ENCODE measurements at places on chromosomes 1 and 21.
A peak's percentile ranks its signal among the peaks of the same experiment; 100 is the strongest.

- no peak for DNase-seq
Measured at GRCh38 chr21:24852610-24853195, 754.6 kb downstream of the MRPL39 start.

DNA sequence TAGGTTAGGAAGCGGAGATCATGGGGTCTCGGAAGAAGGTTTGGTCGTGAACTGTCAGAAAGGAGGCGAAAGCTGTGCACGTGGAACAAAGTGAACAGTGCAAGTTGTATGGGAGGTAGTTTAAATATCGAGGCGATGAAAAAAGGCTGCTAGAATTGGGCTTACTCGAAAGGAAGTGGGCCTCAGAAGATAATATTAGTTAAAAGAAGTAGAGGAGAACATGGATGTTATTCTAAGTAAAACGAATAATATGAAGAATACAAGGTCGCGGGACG lies 571 bp downstream of the WDR3 start:
- DNase-seq: no peak

GRCh38 chr1:229229721-229230139 lies 41.2 kb upstream of the RAB4A start:
- DNase-seq: no peak

DNA sequence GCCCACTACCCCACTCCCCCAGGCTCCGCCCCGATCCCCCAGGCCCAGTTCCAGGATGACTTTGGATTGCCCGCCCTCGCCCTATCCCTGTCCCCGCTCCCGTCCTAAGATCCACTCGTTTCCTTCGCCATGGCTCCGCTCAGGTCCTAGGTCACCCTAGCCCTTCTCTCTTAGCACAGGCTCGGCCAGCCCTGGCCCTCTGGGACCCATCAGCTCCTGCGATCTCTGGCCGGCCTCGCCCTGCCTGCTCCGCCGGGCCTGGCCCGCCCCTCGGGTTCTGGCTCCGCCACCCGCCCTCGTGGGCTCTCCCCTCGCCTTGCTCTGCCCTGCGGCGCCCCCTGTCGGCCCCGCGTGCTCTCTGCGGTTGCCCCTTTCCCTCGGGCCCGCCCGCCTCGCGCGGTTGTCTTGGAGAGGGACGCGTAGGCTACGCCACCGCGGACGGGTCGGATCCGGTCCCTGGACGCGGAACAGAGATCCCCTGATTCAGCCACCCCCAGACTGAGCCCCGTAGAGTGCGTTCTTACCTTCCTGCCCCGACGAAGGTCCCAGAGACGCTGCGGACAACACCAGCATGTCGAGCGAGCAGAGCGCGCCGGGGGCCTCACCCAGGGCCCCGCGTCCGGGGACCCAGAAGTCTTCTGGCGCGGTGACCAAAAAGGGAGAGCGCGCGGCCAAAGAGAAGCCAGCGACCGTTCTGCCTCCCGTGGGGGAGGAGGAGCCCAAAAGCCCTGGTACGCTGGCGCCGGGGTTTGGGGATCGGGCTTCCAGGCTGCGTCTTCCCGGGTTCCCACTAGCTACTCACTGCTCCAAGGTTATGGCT lies at the start of gene LRRC71:
Gene LRRC71 (plus strand): TSS at position 400 of the 820 bp plus-strand sequence. CDS start 172 bp downstream, at position 572.
- peak; percentile 87 for DNase-seq

DNA sequence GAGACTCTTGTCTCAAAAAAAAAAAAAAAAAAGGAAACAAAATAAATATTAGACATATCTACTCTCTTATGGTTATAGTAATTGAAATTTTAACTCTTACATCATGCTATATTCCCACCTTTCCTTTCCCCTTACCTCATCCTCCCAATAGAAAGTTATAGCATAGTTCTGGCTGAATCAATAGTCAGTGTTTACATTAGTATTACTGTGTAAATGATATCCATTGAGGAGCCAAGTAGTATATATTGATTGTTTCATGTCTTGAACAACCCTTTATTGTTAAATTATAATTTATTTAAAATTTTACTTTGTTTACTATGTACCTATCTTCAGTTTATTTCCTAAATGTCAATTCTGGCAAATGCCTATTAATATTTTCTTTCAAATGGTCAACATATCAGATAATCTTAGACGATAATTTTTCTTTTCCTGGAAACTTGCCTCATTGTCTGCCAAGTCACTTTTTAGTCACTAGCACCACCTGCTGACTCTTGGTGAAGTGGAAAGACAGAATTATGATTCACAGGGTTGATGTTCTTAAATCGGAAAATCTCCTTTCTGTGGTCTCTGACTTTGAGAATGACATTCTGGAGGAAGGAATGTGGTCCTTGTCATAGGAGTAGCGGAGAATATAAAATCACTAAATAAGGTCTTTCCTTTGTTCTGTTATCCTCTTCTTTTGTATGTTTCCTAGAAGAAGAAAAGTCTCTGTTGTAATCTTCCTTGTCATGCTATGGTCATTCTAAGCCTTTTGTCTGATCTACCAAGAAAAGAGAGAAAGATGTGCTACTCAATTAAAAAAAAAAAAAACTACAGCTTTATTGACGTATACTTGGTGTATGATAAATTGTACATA lies 8.6 kb downstream of the HJV start:
- DNase-seq: no peak

DNA sequence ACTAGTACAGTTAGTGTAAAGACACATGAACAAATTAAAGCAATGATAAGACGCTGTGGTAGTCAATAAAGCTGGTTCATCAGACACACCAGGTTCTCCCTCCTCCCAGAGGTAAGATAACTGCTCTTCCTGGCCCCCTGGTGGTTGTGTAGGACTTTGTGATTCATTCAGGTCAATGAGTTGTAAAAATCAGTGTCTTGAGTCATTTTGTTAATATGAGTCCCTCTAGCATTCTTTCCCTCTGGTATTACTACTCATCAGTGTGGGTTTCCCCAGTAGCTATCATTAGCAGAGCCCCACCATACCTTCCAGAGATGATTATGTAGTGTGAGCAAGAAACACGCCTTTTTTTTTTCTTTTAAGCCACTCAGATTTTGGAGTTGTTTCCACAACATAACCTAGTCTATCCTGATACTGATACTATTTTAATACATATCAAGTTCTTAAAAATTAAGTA lies 3.6 kb upstream of the SETDB1 start:
- DNase-seq: peak; percentile 74

GRCh38 chr1:29183287-29183686 lies 1.6 kb upstream of the SRSF4 start:
- no peak for DNase-seq

GRCh38 chr1:108815566-108815965 lies 41.3 kb downstream of the AKNAD1 start:
- DNase-seq: no peak

DNA sequence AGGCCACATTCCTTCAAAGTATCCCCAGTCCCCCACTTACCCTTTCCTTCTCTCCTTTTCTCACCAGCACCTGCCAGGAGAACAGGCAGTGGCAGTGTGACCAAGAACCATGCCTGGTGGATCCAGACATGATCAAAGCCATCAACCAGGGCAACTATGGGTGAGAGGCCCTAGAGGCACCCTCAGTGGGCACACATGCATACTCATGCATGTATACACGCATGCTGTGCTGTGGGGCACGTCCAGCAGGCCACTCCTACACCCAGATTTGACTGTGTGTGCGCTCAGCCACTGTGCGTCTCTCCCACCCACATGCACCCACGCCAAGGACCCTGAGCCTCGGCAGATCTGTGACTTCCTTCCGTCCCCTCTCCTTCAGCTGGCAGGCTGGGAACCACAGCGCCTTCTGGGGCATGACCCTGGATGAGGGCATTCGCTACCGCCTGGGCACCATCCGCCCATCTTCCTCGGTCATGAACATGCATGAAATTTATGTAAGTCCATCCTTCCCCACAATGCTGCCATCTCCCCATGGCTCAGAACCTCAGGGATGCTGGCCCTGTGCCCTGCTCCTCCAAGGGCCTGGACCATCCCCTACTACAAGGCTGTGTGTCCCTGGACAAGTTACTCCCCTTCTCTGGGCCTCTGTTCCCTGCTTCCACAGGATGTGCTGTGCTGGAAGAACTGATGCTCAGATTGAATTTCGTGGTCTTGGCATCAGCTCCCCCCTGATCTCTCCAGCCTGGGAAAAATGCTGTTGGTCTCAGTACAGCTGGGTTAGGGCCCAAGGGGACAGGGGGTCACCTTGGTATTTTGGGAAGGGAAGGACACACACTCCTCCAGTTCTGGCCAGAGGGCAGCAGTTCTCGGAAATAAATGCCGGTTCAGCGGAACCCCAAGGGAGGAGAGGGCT lies 7.0 kb downstream of the TINAGL1 start:
- no peak for DNase-seq

DNA sequence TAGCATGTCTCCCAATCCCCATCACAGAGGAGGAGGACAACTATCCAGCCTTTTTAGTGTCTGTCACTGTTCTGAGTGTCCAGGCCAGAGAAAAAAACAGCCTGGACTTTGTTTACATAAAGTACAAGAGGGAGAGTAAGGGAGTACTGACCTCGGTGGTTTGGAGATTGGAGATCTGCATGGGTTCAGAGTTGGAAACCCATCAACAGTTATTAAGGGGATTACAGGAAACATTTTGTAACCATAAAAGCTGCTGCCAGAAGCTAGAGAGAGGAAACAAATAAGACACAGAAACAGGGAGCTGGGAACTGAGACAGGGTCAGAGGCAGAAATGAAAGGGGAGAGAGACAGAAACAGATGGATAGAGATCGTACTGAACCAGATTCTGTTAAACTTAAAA lies 131.5 kb upstream of the CTTNBP2NL start:
- no peak for DNase-seq

- DNase-seq: no peak
Measured at GRCh38 chr21:45397381-45397780, 7.6 kb upstream of the COL18A1 start.

DNA sequence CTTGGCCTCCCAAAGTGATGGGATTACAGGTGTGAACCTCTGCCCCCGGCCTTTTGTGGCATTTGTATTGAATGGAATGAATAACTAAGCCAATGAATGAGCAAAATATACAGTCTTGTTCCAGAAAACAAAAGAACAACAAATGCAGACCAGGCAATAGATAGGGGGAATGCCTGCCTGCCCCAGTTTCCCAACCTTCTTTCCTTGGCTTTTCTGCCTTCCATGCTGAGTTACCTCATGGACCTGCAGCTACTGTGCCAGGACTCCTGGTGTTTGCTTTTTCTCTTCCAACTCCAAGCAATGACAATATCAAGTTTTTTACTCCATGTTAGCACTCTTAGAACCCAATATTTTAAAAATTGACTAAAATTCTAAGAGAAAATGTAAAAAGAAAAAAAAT lies 58.6 kb upstream of the BACH1 start:
- DNase-seq: no peak

- DNase-seq: no peak
Measured at GRCh38 chr1:47522935-47523834, 85.3 kb downstream of the FOXD2 start.

DNA sequence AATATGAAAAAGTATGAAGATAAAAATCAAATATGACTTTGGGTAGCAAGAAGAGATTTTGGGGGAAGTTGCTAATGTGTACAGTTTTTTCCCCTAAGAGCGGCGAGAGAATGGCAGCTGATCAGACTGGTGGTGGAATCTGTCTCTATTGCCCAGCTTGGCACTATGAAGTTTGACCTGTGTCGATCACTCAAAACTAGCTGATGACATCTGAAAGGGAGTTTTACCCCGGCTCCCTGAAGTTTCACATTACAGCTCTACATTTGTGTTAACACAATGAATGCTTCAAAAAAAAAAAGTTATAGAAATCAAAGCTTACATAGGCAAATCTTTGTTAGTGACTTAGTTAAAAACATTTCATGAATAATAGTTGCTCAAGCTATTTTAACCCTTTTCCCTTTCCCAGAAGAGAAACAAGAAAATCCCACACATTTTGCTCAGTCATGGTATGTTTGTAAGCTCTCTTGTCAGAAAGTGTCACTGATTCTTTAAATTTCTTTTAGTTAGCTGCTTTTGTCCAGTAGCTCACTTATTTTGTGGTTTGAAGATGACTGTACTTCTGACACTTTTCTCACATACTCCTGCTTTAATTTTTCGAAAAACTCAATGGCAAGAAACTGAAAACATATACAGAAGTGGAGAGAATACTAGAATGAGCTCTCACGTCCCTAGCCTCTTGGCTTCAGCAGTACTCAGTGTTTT lies 41.3 kb downstream of the DYRK1A start:
- no peak for DNase-seq
